Breast epithelium (tissue), 4 donors: ENCODE measurements at places on chromosomes 7 and 10. TPM values are rescaled to one million over a fixed set of nuclear protein-coding genes. Genes with fewer than 3 reads are reported as not detected.

SLC16A9 gene
- 0.32 TPM for total RNA-seq

FOXI2 gene
- total RNA-seq: not detected

VWDE gene
- total RNA-seq: 17.0 TPM

SLC26A5 gene
- 0.48 TPM for total RNA-seq

FANK1 gene
- total RNA-seq: 13.8 TPM

LRRC4 gene
- 1.6 TPM for total RNA-seq

CHST3 gene
- total RNA-seq: 34.5 TPM

CRHR2 gene
- total RNA-seq: 0.15 TPM

BRAT1 gene
- total RNA-seq: 28.4 TPM

ZNF488 gene
- total RNA-seq: not detected

FERD3L gene
- not detected for total RNA-seq

TDRD1 gene
- 0.33 TPM for total RNA-seq

LOXL4 gene
- 6.9 TPM for total RNA-seq

MEIG1 gene
- not detected for total RNA-seq

TMEM225B gene
- 2.0 TPM for total RNA-seq

AKR1D1 gene
- total RNA-seq: 0.59 TPM

EN2 gene
- total RNA-seq: not detected

CDK5 gene
- total RNA-seq: 8.8 TPM

NUTM2E gene
- not detected for total RNA-seq

WNT8B gene
- total RNA-seq: not detected

VSIR gene
- 33.4 TPM for total RNA-seq

KCNIP2 gene
- 90.4 TPM for total RNA-seq

FRG2B gene
- total RNA-seq: not detected

MRPS16 gene
- 40.4 TPM for total RNA-seq

STAM gene
- 25.2 TPM for total RNA-seq

SPDYE11 gene
- not detected for total RNA-seq
